Fibroblast of skin of back (primary cell): ENCODE measurements at places on chromosomes 5 and 9.

DNA sequence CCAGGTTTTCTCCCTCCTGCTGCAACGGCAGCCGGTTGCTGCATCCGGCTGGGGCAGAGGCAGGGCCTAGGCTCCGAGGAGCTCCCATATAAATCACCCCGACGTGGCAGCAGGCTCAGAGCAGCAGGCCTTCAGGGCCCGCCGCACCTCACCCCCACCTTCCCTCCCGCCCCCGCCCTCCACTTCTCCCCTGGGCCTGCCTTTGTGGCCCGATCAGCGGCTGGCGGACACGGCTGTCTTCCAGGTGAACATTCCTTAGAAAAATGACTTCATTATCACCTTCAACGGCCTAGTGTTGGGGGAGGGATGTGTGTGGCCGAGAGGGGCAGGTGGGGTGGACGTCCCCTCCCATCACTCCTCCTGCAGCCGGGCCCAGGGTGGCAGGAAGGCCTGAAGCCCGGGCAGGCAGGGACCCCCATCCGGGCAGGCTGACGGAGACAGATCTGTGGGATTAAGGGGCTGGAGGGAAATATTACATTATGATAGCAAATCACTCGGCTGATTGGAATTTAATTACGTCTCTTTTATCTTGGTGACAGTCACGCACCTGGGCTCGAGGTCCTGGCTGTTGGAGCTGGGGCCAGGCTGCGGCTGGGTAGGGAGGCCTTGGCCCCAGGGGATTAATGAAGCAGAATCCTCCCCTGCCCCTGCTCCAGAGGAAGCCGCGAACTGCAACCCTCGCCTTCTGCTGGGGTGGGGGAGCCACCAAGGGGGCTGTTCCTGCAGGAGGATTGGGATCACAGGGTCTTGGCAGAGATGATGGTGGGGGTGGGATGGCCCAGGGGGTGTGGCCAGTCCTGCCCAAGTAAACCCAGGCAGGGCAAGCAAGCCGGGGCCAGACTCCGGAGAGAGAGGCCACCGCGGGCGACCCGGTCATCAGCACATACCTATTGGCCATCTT is 38.4 kb upstream of the RXRA start:
- DNase-seq: no peak

- DNase-seq: no peak
These were observed 69.4 kb downstream of the HMCN2 start for GRCh38 chr9:130334915-130335314.

DNA sequence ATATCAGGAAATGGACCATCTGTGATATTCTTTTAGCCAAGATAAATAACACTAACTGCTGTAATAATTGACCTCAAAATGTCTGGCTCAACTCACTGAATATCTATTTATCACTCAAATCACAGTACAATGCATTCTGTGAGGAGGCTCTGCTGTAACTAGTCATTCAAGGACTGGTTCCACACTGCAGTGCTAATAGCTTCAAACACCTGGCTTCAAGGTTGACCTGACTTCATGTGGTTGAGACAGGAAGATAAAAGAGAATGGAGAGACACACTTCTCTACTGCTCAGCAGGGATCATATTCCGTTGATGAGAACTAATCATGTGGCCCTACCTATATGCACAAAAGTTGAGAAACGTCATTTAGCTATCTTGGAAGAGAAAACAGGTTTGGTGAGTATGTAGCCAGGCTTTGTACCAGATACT is 3.4 kb upstream of the RHOBTB3 start:
- no peak for DNase-seq

DNA sequence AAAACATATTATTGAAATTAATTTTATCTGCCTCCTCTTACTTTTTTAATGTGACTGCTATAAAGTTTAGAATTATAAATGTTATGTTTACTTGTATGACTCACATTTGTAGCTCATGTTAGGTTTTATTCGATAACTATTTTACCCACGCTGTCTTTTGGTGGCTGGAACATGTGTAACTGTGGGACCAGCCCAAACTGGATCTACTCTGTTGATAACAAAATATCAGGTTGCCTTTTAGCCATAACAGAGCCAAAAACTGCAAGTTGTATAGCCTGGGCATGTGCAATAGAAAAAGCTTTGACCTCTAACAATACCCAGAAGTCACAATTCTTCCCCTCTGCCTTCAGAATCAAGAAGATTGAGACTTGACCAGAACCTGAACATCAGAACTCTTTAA is 356.5 kb downstream of the PRELID2 start:
- no peak for DNase-seq

DNA sequence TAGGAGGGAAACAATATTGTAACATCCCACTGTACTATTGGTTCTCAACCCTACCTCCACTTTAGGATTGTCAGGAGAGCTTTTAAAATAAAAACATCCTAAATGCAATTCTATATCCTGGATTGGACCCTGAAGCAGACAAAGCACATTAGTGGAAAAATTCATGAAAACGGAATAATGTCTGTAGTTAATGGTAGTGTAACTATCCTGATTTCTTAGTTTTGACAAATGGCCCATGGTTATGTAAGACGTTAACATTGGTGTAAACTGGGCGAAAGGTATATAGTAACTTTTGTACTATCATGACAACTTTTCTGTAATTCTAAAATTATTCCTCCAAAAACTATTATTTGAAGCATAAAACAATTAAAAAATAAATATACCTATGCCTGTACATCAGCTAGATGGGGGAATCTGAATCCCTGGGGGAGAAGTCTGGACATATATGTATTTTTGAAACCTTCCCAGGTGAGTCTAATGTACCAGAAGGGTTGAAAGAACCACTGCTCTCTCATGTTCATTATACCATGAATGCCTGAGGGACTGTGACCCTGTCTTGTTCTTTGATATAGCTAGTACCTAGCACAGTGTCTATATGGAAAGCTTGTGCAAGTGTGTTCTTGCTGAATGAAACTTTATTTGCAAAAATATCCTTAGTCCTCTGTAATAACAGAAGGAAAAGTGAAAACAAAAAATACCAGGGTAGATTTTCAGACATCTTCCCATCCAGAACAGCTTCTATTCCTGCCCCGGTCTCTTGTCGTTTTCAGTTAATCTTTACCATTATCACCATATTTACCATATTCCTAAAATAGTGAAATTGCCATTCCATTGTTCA is 3.4 kb upstream of the TRMO start:
- DNase-seq: no peak

DNA sequence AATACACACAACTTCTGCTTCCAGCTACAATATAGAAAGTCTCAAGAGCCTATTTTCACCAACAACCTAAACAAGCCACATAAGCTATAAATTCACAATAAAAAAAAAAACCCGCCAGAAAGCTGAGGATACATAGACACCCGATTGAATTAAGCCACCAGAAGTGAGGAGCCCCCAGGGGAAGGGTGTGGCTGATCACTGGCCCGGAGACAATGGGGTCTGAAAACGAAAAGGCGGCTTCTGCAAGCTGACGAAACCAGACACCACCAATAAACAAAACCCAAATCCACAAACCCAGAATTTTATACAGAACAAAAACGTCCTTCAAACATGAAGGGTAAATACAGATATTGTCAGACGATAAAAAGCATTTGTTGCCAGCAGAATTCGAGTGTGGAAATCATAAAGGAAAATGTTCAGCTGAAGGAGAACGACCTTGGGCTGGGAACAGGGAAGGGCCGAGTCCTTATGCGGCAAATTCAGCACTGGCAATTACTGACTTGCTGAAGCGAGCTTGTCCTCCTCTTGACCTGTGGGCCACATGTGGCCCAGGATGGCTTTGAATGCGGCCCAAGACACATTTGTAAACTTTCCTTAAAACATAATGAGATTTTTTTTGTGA is 39.6 kb upstream of the CEP72 start:
- DNase-seq: no peak

GRCh38 chr9:84187090-84187489 is 153.5 kb downstream of the SLC28A3 start:
- DNase-seq: peak; percentile 34

DNA sequence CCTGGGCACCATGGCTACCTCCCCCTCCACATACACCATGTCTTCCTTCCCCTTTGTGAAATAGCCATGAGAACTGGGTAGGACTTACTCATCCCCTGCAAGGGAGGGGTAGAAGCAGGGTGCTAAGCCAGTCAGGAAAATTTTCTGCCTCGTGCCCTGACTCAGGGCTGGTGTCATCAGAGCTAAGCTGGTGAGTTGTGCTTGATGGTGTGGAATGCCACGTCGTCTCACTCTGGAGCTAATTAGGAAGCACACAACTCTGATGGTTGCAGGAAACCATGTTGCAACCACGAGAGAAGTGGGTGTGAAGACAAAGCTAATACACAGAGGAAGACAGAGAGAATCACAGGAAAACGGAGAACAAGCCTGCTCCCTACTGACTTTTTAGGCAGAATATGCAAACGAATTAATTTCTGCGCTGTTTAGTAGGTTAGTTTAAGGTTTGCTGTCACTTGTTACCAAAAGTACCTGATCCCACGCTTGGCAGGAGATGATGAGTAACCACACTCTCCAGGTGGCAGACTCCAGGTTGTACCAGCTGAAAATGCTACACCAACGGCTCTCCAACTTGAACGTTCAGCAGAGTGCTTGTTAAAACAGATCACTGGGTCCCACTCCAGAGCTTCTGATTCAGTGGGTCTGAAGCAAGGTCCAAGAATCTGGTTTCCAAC is 54.5 kb downstream of the STK10 start:
- peak; percentile 96 for DNase-seq
